Stimulated activated CD8-positive, alpha-beta memory T cell treated with anti-CD3 and anti-CD28 coated beads, Interleukin-7, amount 100 ng/mL, for 1 hour (primary cell): ENCODE measurements at places on chromosomes 12 and 14.

DNA sequence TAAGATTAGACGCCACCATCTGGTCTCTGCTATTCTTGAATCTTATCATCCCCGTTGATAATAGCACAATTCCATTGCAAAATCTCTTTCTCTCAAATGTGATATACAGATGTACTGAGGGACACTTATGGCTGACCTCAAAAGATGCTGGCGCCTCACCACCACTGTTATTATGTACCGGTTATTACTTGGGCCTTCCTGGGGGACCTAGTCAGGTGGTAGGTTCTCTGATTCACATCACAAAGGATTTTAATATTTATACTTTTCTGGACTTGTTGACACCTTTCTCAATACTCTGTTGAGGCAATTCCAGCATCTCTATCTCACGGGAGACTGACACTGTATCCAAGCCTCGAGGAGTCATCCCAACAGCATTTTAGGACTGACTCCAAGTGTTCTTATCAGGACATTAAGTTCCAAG is 21.3 kb upstream of the FAM234B start:
- no peak for DNase-seq

DNA sequence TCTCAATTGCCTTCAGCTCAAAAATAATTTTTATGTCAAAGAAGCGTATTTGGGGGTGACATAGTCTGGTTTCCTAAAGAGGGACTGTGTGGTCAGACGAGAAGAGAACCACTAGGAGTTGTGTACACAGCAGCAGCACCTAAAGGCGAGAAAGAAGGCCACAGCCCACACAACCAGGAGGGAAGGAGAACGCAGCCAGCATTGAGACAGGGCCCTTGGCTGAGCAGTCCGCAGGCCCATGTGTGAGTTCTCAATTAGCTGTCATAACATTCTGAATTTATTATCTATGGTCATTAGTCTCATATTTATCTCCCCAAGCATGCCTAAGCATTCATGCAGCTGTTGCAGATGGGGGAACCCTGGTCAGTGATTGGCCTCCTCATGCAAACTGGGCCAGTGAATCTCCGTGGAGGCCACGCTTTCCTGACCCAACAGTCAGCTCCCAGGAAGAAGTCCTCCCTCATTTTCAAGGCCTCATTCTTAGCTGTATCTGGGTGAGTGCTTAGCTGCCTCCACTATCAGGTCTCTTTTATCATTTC is 81.2 kb upstream of the ATF7IP start:
- no peak for DNase-seq

DNA sequence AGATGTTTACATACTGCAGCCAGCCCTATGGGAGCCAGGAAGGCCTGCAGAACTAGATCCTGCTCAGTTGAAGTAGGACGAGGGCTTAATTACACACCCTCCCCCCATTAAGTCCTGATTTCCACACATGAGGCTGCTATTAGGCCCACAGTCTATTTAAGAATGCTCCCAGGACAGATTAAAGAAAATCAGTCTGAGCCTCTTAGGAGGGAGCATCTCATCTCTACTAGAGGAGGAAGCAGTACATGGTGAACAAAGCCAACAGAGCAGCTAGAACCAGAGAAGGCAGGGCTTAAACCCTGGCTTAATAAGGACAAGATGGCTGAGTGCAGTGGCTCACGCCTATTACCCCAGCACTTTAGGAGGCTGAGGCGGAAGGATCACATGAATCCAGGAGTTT is 55.8 kb upstream of the ARHGAP5 start:
- no peak for DNase-seq

DNA sequence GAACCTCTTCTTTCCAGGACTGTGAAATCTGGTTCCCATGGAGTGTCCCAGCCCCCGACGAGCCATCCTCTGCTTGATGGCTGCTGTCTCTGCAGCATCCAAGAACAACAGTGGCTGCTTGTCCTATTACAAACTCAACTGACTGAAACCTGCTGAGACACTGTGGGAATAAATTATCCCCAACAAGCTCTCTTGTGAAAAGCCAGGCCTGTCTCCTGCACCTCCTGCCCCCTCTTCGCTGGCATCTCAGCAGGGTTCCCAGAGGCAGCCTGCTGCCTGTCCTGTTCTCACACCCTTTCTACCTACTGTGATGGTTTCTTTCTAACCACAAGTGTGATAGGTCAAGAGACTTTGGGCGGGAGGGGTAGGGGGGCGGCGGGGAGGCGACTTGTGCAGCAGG is 180.2 kb downstream of the TSPAN9 start:
- DNase-seq = no peak

- DNase-seq = no peak
Measured at GRCh38 chr14:85079842-85080730, 449.9 kb upstream of the FLRT2 start.

- DNase-seq = no peak
Measured at GRCh38 chr14:26873362-26873960, 275.6 kb upstream of the NOVA1 start.

DNA sequence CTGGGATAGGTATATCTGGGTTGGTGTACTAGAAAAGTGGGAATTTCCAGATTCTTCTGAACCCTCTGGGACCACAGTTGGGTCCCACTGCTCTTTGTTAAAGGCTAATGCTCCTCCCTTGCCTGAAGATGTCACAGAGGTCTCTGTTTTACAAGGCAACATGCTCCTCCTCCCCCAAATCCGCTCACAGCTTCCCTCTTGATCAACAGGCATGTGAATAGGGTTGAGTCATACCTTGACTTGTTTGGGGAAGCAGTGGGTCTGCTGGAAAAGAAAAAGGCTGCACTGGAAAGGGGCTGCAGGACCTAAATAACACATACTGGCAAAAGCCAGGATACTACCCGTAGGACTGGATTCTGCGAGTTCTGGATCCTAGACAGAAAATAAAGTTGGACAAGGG is 165.4 kb upstream of the TMEM260 start:
- DNase-seq = no peak

DNA sequence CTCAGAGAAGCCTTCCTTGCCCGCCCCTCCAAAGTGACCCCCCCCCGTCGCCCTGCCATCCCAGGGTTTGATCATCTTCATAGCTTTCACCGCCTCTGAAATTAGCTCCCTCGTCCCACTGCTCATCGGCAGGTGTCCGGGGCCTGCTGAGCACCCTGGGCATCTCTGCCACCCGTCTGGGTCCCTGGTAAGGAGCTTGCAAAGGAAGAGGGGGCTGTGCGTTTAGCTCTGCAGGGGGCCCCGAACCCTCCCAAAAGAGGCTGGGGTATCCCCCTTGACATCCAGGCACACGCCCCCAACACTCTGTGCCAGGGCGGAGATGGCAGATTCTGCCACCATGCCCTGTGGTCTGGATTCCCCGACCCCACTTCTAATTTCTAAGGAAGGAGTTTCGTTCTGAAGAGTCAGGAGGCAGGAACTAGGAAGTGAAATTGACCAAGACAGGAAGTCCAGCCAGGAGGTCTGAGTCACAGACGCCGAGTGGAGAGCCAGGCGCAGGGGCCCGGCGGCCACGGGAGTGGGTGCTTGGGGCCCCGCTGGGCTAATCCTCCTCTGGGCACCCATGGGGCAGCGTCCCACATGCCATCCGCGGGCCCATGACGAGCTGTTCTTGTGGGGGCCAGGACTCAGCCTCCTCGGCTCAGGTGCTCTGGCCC is 95.7 kb downstream of the RFLNA start:
- no peak for DNase-seq

DNA sequence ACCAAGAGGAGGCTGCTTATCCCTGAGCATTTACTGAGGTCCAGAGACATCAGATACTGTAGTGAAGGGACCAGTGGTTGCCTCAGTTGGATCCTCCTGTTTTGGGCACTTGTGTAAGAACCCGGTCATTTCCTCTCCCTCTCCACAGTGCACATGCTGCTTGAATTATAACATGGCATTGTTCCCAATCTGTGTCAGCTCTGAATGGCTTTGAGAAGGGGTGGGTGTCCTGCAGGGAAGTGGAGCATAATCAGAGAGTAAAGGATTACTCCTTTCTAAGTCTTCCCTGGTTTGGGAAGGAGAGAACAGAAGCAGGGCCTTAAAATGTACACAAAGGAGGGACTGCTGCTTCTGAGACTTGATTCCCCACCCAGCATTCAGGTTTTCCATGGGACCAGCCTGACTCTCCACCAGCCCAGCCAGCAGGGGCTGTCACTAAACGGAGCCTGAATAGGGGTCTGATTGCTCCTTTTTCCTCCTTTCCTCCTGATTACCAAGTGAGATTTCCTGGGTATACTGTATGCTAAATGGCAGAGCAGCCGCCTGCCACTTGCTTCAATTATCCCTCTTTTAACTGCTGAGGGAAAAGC is 78.4 kb downstream of the NRXN3 start:
- no peak for DNase-seq

GRCh38 chr12:1189163-1189562 is 198.1 kb downstream of the ERC1 start:
- DNase-seq = no peak

GRCh38 chr12:81968421-81968820 is 209.3 kb upstream of the PPFIA2 start:
- DNase-seq = no peak

GRCh38 chr14:52891800-52892199 is 59.0 kb downstream of the FERMT2 start:
- DNase-seq = no peak

- DNase-seq = no peak
Measured at GRCh38 chr12:96416033-96416799, 16.0 kb upstream of the CDK17 start.

DNA sequence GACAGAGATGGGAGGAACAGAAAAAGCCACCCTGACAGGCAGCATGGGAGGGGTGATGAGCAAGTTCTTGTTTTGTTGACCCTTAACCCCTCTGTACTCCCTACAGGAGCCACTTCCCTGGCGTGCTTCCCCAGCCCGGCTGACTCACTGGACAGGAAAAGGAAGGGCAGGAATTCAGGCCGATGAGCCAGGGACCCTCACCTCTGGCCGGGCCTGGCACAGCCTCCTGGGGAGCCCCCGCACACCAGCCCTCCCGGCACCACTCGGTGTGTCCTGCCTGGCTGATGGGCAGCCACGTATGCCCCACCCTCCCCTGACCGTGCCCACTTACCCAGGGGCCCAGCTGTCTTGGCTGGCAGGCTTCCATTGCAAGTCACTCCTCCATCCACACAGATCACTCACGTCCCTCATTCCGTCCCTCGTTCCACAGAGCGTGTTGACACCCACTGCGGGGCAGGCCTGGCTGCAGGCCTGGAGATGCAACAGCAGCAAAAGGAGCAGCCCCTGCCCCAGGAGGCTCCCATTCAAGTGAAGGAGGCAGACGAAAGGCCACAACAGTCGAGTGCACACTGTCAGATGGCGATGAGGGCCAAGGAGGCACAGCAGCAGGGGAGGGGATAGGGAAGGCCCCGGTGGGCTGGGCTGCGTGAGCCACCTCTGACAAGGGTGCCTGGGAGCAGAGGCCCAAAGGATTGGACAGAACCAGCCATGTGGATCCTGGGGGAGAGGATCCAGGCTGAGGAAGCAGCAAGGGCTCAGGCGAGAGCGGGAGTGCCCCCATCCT is 19.7 kb upstream of the CD9 start:
- no peak for DNase-seq

GRCh38 chr14:54116972-54117371 is 160.3 kb upstream of the BMP4 start:
- no peak for DNase-seq

DNA sequence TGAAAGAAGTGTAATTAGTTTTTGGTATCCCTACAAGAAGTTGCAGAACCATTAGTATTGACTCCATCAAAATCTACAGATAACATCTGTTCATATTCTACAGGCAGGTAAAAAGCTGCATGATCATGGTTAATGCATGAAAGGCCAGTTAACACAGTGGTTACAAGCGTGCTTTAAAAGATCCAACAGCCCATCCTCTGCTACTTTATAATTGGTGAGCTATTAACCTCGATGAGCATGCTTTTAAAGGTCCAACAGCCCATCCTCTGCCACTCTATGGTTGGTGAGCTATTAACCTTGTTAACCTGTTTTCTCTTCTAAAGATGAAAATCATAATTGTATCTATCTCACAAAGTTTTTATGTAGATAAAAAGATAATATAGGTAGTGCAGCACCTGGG is 289.3 kb downstream of the DUSP6 start:
- no peak for DNase-seq

- no peak for DNase-seq
Measured at GRCh38 chr12:84480803-84481202, 431.8 kb downstream of the SLC6A15 start.

GRCh38 chr14:94863366-94863765 is 93.5 kb upstream of the GSC start:
- DNase-seq = no peak

DNA sequence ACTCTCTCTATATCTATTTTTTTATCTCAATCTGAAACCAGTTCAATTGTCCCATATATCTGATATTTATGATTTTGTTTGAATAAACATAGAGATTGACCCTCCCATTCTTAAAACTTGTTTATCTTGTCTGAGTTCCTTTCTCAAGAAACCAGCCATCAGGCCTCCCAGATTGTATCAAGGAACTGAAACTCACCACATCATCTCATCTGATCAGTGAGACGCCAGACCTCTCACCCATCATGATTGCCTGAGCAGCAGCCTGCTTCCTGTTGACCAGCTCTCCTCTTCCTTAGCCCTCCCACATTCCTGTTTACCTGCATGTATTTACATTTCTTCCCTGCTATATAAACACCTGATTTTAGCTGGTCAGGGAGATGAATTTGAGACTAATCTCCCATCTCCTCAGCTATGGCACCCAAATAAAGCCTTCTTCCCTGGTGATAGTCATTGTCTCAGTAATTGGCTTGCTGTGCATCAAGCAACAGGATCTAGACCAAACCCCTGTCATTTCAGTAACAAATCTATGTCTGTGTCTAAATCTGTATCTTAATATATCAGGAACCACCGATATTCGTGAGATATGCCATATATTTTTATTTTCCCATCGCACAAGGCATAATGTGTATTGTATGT is 323.6 kb downstream of the TMTC2 start:
- no peak for DNase-seq

DNA sequence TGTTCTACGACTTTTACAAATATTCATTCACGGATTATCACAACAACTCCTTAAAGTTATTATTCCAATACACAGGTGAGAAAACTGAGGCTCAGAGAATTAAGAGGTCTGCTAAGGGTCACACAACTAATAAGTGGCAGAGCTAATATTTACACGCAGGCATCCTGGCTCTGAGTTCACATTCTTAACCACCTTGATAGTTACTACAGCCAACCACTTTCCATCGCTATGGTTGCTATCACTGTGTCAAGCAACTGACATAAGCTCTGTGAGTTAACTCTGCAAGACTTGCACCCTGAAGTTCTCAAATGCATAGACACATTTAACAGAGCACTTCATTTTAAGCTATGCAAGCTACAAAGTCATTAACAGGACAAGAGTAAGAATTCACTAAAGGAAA is 3.7 kb downstream of the GLT8D2 start:
- DNase-seq = no peak

DNA sequence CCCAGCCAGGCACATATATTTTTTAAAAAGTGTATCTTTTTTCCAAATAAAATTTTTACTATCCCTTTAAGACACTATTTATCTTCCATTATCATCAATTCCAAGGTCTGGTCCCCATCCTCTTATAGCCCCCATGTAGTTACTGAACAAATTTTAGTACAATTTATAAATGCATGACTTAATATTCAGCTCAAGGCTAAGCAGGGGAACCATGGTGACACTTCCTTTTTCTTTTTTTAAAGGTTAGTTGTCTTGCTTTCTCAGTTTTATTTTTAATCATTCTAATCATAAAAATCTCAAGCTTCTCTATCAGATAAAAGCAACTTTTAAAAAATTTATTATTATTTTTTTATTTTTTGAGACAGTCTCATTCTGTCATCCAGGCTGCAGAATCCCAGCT is 92.3 kb downstream of the TRAFD1 start:
- no peak for DNase-seq

GRCh38 chr12:132300789-132301722 is 28.3 kb downstream of the GALNT9 start:
- no peak for DNase-seq
